Amniotic epithelial cell (primary cell): ENCODE measurements at places on chromosomes 6 and 20.

GRCh38 chr6:136059308-136059707 lies 190.8 kb downstream of the MTFR2 start:
- DNase-seq, result no peak

DNA sequence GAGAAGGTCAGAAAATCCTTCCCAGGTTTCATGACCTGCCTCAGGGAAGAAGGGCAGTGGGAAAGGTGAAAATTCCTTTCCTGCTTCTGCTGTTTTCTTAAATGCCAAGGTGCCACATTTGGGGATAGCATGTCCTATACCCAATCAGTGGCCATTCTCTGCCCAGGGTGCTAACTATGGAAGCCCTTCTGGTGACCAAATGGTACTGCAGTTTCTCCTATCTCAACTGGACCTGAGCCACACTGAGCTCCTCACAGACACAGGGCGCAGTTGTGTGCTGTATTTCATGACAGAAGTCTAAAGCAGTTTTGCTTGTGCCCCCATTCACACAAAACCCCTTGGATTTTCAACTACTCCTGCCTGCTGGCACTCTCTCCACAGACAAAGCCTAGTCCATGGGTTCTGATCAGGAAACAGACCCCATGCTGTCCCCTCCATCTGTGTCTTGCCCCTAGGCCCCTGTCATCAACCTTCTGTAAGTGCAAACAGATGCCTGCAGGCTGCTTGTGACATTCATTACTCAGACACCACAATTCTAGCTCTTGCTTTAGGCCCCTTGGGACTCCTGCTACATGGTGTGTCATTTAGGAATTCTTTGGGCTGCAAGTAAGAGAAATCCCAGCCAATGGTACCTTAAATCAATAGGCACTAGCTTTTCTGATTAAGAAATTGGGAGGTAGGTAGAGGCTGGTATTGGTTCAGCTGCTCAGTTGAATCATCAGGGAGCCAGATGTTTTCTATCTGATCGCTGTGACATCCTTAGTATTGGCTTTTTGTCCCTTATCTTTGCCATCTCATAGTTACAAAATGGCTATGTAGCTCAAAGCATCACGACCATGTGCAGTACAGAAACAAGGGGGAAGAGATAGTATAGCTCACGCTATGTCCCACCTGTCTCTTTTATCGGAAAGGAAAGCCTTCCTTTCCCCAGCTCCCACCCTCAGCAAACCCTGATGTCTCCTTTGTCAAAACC lies 147.8 kb downstream of the CD83 start:
- no peak for DNase-seq

GRCh38 chr6:93992976-93993375 lies 573.6 kb upstream of the EPHA7 start:
- no peak for DNase-seq

DNA sequence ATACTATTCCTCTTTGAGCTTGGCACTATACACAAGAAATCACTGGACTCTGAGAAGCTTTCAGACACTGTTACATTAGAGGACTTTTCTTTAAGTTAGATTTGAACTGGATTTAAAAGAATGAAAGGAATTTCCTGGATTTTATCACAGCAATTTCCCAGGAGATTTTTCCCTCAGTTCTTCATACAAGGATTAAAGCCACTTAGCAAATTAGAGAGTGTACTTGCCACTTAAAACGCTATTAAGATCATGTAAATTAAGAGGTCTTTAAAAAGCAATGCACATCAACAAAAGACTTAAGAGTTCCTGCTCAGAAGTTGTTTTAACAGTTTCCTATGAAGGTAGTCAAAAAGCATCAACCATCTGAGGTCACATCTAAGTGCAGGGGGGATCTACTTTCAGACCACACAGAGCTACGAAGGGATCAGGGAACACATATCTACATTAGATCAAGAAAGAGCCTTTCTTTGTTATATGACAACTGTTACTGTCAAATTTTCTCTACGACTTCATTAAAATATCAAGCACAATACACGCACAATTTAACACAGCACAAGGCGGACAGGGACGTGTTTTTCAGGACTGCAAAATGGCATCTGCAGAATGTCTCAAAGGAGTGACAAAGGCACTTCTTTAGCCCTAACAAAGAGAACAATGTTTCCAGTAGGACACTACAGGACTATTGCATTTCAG lies 65.8 kb downstream of the EPB41L2 start:
- DNase-seq, result peak; percentile 47

- peak; percentile 99 for DNase-seq
These were observed 63.3 kb downstream of the ZFAND3 start for GRCh38 chr6:37882724-37883413.

- DNase-seq, result no peak
These were observed 154.0 kb downstream of the LAMP5 start for GRCh38 chr20:9668381-9668780.

DNA sequence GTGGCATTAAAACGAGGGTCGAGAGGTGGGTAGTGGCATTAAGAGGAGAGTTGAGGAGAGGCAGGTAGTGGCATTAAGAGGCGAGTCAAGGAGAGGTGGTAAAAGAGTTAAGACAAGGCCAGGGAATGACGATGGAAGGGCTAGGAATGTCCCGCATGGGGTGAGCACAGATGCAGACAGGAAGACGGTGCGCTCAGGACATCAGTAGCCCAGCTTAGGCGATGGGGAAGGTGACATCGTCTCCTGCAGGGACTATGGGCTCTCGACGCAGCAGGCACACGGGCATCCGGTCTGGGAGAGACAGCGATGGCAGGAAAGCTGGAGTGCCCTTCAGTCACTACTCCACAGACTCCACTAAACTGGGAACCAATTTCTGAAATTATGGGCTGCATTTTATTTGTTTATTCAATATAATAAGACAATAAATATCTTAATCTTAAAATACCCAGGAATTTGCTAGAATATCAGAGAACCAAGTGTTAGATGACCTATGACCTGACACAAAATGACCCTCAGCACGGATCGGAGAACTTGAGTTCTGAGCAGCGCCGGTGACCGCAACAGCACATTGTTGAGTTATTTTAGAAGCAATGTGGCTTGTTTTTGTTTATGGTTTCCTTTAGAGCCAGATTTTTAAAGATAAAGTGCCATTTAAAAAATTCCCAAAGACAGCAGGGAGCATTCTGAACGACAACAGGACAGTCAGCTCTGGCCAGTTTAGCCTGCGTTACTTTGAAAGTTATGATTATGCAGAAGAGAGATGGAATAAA lies 177.7 kb downstream of the SMOC2 start:
- DNase-seq, result no peak

- no peak for DNase-seq
These were observed 4.2 kb downstream of the CDK19 start for GRCh38 chr6:110810896-110811586.

DNA sequence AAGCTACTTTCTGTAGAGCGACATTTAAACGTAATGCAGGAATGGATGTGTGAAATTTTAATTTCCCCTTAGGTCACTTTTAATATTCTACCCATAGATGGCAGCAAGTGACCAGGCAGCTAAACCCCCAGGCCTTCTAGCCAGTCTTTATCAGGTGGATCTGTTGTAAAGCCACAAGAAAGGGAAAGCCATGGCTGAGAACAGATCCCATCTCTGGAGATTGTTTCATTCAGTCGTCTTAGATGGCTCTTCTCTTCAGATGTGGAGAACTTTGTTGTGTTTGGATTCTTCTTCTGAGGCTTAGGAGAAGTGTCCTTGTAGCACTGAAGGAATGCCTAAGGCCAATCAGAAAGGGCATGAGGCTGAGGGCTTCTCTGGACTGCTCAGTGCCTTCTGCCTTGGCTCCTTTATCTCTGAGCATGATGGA lies 15.8 kb upstream of the RNF182 start:
- DNase-seq, result peak; percentile 74

GRCh38 chr6:3836566-3836965 lies 12.6 kb upstream of the FAM50B start:
- DNase-seq, result no peak

DNA sequence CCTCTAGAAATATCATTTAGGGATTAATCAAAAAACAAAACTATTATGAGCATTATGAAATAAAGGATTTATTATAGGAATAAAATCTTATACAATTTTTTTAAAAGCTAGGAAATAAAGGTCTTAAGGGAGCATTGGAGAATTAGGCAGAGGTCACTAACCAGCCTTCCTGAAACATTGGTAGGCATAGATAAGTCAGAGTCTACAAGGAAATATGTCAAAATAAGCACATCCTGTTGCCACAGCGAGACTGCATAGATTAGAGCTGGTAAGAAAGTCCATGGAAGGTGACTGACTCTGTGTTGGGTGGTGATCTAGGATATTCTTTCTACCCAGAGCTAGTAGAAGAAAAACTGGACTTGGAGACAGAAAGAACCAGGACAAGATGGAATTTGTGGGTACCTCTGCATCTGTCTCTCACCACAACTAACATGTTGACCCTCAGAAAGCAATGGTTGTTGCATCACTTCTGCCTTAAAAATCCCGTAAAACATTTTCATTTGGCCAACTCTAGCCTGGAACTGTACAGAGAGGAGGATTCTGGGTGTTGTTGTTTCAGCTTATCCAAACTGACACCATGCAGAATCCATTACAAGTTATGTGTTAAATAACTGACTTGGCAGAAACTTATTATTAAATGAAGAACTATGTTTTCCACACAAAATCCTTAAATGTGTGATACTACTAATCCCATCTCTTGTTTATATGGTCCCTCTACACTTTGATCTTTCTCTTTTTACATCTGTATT lies 77.1 kb downstream of the FBXO5 start:
- no peak for DNase-seq

DNA sequence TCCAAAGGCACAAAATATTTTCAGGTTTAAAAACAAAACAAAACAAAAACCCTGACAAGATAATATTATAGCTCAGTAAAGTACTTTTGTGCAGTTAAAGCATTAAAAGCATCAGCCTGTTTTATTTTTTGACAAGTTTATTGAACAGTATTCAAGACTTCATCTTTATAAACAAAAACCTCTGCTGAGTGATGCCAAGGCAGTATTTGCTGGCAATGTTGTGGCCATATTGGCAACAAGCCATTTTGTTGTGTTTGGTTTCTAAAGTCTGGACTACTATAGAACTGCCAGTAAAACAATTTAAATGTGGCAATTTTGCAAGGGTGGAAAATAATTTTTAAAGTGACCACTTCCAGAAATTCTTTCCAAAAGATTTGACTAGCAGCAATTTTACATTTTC lies 15.9 kb downstream of the CPNE1 start:
- DNase-seq, result peak; percentile 14
